ENCODE measurements at places on chromosomes 4 and X.

DNA sequence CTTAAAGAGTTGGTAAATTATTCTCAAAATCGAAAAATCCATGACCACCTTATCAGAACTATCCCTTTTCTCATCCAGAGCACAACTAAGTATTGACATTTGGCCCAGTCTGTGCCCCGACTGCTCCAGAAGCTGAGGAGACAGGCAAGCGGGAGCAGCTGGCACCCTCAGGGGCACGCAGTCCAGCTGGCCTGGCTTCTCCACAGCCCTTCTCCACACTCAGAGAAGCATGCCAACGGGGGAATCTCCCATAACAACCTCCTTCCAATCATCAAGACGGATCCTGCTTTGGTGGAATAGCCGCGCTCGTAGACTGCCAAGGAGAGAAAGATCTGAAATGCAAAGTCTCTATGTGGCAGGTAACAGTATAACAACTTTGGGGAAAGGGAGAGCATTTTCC, 85.4 kb downstream of the AFAP1 start:
- no peak for DNase-seq

GRCh38 chrX:8453611-8454010, 11.0 kb upstream of the VCX3B start:
- DNase-seq: no peak

DNA sequence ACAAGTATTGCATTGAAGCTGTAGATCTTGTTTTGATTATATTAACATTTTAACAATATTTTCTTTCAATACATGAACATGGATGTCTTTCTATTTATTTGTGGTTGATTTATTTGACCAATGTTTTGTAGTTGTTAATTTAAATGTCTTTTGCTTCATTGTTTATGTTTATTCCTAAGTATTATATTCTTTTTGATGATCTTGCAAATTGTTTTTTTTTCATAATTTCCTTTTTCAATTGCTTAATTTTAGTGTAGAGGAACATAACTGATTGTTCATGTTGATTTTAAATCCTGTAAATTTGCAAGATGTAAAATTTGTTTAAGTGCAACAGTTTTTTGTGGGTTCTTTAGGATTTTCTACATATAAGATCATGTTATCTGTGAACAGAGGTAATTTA, 744.1 kb downstream of the FAM133A start:
- DNase-seq: no peak

DNA sequence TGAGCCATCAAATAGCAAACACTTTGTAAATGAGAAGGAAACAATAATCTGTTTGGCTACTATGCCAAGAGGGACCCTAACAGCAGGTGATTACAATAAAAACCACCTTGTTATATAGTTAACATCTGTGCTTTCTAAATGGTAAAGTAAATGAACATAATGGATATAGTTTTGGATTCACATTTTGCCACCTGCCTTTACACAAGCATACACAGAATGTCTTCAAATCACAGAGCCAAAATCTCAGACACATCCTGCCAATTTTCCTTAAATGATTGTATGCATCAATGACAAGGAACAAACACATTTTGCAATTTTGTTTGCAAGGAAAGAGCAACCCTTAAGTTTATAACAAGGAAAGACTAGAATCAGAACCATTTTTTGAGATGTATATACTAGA, 334.2 kb downstream of the FSTL5 start:
- DNase-seq: no peak

DNA sequence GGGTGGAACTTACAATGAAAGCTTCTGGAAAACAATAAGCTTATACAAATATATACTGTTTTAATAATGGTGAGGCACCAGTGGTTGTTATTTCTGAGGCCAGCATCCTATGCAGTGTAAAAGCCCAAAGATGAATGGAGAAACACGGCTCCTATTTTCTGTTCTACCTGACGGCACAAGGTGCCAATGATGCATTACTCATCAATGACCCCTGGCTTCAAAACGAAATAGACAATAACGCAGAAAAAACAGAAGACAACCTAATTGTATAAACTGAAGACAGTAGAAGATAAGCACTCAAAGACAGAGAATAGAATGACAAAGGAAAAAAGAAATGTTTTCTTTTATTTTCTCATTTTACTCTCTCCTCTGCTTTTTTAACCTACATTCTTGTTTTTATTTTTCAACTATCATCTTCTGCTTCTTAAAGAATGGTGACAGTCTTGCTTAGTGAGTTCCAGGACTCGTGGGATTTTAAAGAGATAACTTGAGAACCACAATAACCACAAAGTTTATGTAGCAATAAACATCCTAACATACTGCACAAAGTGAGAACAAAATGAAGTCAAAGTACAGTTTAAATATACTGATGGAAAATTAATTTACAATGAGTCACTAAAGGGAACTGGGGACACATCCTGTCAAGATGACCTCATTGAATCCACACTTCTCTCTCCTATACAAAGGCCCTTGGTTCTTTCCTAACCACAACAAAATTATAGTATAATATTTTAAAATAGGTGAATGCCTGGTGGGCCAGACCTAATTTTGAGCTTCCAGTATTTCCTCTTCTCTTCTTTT, 169.8 kb downstream of the BTC start:
- no peak for DNase-seq

DNA sequence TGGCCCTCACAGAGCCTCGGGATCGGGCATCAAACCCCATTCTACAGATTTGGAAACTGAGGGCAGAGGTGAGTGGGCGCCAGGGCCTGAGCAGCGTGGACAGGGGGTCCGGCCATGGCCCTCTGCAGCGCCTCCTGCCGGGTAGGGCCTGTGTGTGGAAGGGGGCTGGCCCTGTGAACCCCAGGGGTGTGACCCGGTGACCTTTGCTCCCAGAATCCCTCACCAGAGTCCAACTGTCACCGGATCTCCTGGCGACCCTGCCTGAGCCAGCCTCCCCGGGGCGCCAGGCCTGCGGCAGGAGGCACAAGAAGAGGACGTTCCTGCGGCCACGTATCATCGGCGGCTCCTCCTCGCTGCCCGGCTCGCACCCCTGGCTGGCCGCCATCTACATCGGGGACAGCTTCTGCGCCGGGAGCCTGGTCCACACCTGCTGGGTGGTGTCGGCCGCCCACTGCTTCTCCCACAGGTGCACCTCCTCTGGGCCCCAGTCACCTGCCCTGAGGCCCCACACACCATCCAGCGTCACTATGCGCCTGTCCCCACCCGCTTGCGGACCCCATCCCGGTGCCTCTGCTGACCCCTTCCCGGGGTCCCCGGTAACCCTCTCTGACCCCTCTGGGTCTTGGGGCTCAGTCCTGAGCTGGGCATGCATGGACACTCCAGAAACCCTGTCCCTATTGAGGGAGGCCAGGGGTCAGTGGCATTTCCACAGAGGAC, 4.2 kb downstream of the HGFAC start:
- DNase-seq: no peak

- no peak for DNase-seq
Observed at GRCh38 chrX:11533199-11533651, 132.5 kb downstream of the ARHGAP6 start.

DNA sequence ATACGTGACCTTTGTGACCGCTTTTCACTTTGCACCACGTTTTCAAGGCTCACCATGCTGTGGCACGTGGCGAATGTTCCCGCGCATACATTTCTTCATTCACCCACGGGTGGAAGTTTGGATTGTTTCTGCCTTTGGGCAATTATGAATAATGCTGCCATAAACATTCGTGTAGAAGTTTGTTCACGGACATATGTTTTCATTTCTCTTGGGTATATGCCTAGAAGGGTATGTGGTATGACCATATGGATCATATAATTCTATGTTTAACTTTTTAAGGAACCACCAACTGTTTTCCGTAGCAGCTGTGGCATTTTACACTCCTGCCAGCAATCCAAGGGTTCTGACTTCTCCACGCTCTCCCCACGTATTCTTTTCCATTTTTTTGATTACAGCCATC, 60.9 kb upstream of the MXD4 start:
- DNase-seq: no peak

DNA sequence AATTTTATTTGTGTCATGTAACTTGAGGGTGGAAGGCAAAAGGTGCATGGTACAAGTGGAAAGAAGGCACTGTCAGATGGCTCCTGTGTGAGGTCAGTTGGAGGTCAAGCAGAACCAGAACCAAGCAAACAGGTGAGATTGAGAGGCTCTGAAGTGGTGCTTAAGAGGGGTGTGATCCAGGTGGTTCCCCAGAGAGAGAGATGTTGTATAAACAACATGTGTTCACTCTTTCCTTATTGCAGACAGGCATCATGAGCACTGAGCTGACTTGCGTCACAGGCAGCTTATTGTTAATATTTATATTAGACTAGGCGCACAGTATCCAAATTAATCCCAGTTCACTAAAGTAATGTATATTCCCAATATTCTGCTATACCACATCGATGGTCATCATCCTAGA, 56.8 kb downstream of the CXCL13 start:
- no peak for DNase-seq

GRCh38 chr4:140135529-140136088, 18.4 kb downstream of the MAML3 start:
- DNase-seq: no peak

DNA sequence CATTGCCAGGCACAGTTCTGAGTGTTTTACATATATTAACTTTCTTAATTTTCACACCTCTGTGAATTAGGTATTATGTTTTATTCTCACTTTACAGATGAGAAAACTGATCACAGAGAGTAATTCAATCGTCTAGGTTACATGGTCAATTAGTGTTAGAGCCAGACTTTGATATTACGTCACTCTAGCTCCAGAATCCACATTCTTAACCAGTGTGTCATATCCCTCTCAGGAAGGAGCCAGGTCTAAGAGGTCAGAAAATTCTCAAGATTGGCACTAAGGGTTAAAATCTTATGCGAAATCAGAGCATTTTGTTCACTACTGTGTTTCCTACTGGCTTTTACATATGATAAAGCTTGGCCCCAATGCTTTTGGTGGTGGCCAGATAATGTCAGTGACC, 7.4 kb downstream of the DMP1 start:
- no peak for DNase-seq

GRCh38 chrX:26958261-26958660, 504.9 kb downstream of the PPP4R3C start:
- DNase-seq: no peak

- DNase-seq: no peak
Observed at GRCh38 chr4:41154814-41155177, 59.5 kb downstream of the APBB2 start.

DNA sequence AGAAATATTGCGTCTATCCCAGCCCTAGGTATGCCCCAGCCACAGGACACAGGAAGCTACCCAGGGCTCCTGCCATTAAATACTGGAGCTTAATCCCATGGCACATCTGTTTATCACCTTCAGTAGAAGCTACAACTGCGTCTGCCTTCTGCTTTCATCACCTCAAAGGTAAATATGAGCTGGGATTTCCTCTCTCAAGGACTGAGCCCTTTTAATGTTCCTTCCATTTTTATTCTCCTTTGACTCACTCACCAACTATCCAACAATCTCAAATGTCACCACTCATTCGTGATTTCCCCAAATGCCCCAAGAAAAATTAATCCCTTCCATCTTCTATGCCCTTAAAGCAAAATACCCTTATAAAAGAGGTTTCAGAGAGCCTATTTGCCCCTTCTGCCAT, 1.8 kb upstream of the MID1 start:
- DNase-seq: no peak
